ENCODE measurements at places on chromosomes 12 and 14.

DNA sequence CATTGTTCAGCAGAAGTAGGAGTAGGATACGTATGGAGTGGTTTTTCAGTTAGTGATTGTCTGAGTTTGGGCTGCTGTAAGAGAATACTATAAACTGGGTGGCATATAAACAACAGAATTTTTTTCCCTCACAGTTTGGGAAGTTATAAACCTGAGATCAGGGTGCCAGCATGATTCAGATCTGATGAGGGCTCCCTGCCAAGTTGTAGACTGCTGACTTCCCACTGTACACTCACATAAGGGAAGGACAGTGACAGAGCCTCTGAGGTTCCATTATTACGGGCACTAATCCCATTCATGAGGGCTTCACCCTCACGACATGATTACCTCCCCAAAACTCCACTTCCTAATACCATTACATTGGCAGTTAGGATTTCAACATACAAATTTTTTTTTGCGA is 50.7 kb downstream of the ACSM4 start:
- DNase-seq: no peak

- no peak for DNase-seq
These were observed 40.0 kb downstream of the FBXW8 start for GRCh38 chr12:116950628-116951325.

DNA sequence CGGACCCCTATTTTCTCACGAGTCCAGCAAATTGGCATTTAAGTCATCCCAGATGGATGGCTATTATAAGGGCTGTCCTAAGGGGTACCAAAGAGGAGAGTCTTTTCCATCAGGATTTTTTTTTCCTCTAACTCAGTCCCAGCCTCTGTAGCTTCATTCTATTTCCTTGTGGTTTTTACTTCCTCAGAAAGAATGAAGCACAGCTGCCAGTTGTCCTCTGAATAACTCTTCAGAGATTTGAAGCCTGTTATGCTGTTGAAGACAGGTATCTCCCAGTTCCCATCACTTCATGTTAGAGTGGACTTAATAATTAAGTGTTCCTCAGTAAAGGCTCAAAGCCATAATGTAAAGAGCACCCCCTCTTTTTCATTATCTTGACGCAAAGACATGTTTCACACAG is 48.5 kb upstream of the HOXC13 start:
- DNase-seq: no peak

- DNase-seq: no peak
These were observed 9.5 kb upstream of the EEA1 start for GRCh38 chr12:92938638-92939037.

DNA sequence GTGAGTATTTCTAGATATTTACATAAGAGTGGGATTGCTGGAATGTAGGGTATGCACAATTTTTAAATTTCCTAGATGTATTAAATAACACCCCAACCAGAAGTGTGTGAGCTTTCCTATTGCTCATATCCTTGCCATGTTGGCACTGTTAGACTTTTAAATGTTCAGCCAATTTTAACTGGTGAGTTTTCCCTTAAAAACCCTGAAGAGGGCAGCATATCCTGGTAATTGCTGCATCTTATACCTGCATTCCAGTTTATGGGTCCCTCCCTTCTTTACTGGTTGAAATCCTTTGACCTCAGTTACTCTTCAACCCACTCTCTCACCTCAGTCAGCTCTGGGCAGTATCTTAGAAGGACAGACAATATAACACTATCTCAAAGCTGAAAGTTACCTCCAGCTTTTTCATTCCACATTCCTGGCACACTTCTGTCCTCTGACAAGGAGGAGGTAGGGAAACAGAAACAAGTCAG is 270.6 kb downstream of the PAWR start:
- DNase-seq: no peak

- DNase-seq: no peak
These were observed 295.0 kb upstream of the MGAT4C start for GRCh38 chr12:86551146-86551571.

- DNase-seq: no peak
These were observed 2.4 kb downstream of the CLEC12B start for GRCh38 chr12:10012630-10013330.

DNA sequence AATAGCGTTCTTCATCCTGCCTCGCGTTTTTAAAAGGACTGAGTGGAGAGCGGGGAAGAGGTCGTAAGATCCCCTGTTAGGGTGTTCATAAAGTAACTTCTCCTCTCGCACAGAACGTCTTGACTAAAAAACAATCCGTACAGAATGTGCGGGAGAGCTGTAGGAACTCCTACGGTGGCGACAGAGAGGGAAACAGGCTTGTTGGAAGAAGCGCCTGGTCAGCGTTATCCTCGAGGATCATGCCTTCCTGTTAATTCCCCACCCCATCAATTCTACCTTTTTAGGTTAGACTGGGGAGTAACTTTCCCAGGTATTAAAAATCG is 399 bp upstream of the WASHC4 start:
- DNase-seq: no peak

DNA sequence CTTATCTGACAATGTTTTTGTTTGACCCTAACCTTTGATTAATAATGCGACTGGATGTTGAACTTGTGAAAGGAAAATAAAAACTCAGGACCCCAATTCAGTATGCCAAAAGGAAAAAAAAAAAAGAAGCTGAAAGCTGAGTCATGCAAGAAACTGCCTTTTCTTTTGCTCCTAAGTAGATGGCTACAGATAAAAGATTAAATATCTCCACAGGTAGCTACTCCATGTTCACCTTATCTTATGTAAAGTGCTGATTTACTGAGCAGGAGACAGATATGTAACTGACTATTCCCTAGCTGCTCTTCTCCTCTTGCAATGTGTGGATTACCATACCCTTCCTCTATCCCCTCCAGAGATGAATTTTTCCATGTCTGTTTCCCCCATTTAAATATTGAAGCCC is 30.8 kb upstream of the TCL1B start:
- DNase-seq: no peak

DNA sequence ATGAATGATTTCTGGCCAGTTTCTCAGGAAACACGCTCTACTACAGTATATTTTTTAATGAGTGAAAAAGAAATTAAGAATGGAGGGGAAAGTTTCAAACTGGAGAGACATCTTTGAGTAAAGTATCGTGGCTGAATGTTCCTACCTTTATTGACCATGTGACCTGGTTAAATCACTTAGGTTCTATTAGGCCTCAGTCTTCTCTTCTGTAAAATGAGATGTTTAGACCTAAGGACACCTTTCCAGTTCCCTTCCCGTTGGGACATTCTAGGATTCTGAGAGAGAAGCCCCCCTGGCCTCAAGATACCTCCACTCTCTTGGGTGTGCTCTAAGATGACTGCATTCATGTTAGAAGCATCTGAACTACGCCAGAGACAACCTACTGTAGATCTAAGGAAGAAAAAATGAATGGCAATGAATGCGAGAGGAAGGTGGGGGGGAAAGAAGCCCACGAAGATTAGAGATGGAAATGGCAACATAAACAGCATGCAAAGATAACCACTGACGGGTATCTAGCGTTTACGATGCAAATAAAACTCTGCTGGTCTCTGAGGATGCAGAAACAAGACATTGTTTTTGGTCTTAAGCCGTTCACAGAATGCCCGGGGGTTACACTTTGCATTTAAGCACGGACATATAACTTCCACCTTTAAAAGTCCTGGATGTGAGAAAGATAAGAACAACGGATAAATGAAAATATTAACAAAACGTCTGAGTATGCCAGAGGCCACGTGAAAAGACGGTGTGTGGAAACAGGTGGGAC is 599 bp upstream of the CPSF6 start:
- no peak for DNase-seq

DNA sequence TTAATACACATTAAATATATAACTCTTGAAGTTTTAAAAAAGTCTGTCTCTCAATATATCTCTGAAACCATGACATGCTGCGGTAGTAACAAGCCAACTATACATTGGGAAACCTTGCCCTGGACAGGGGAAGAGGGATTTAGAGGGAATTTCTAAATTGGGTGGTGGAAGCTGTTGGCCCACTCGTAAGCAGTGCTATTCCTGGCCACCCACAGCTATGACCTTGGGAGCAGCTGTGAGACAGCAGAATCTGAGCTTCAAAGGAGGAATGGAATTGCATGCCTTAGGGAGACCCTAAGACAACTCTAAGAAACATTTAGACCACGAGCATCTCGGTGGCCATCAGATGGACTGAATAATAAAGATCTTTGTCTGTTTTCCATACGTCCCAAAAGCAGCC is 15.8 kb upstream of the GCH1 start:
- no peak for DNase-seq

DNA sequence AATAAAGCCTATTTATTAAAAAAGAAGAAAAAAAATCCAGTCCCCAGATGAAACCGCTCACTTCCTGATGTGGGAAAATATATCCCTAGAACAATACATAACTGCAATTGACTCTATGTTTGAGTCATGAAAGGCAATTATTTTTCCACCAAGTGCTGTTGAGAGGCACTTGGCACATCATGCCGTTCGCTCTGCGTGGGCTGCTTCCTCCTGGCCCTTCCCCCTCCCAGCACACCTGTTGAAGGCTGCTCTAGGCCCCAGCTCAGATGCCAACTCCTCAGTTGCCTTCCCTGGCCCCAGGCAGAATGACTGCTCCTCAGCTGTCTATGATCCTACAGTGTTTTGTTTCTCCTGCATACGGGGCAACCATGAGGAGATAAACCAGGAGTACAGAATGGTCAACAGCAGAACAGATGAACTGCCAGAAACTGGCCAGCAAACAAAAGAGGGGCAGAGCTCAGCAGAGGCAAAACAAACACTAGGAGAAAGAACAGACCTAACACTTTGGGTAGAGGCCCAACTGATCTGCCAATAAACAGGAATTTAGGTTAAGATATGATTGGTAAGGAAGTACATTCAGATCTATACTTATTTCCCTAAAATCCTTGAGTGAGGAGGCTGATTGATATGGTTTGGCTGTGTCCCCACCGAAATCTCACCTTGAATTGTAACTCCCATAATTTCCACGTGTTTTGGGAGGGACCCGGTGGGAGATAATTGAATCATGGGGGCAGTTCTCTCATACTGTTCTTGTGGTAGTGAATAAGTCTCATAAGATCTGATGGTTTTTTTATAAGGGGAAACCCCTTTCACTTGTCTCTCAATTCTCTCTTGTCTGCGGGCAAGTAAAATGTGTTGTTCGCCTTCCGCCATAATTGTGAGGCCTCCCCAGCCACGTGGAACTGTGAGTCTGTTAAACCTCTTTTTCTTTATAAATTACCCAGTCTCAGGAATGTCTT is 58.6 kb downstream of the SLC38A1 start:
- DNase-seq: no peak

DNA sequence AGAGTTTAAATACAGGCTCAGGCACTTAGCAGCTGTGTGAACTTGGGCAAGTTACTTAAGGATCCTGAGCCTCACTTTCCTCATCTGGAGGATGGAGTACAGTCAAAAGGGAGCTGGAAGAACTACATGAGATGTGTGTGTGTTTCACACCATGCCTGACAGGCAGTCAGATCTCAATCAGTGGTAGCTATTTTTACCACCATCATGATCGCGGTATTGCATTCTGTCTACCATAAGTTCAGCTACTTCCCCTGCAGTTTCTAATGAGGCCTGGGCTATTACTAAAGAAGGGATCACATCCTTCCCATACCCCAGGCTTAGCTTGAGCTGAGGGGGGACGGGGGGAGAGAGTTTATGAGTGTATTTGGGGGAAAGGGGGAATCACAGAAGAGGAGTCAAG is 7.0 kb downstream of the AQP6 start:
- DNase-seq: no peak

DNA sequence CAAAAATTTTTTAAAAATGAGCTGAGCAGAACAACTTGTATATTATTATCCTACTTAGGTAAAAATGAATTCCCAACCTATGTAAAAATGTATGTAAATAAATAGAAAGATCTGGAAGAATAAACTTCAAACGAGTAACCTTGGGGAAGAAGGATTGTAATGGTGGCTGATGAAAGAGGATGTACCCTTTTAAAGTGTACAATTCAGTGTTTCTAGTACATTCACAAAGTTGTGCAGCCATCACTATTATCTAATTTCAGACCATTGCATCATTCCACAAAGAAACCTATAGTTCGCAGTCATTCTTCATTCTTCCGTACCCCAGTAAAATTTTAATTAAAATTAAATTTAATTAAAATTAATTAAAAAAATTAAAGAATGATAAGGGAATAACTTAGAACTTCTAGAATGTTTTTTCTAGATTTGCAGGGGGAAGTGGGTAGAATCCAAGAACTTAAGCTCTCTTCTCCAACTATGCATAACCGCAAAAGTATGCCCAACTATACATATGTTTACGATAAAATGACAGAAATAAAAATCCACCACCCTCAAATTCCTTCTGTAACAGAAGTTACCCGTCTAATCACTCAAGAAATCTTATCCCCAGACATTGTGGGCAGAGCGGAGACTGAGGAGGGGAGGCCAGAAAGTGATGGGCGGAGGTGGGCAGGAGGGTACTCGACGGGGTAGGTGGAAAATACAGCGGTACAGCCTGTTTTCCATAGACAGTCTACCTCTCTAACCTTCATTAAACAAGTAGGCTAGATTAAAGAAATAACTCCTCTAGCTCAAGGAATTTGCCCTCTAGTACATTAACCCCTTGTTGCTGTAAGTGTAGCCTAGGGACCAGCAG is 921 bp downstream of the DEPDC4 start:
- DNase-seq: no peak

- no peak for DNase-seq
These were observed 199.4 kb downstream of the TBX5 start for GRCh38 chr12:114206525-114206924.

DNA sequence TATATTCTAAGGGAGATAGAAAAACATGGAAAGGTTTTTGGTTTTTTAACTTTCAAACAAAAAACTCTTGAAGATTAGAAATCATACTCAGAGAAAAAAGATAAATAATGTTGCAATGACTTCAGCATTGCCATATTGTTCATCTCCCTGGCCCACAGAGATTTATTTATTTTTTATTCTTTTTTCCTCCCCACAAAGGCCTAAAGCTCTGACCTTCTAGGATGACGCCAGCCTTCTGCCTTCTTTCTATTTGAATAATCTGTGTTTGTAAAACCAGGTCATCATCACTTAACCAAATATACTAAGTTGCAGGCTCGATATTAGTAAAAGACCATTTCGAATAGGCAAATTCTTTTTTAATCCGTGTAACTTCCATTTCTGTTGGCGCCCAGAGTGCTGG is 4.4 kb upstream of the DCP1B start:
- no peak for DNase-seq
